ENCODE measurements at places on chromosomes 4 and X. TPM values are rescaled to one million over a fixed set of nuclear protein-coding genes. Genes with fewer than 3 reads are reported as not detected.

NFXL1 gene
- 9.0 TPM for total RNA-seq

RFC1 gene
- total RNA-seq, result 78.5 TPM

SORCS2 gene
- 0.27 TPM for total RNA-seq

MAGEH1 gene
- 11.4 TPM for total RNA-seq

Measured in fibroblast of the aortic adventitia (primary cell).